NCI-H82 (cell line): ENCODE measurements at places on chromosomes 16 and 17.

- DNase-seq = no peak
These were observed 9.3 kb downstream of the ZFPM1 start for GRCh38 chr16:88462396-88462795.

DNA sequence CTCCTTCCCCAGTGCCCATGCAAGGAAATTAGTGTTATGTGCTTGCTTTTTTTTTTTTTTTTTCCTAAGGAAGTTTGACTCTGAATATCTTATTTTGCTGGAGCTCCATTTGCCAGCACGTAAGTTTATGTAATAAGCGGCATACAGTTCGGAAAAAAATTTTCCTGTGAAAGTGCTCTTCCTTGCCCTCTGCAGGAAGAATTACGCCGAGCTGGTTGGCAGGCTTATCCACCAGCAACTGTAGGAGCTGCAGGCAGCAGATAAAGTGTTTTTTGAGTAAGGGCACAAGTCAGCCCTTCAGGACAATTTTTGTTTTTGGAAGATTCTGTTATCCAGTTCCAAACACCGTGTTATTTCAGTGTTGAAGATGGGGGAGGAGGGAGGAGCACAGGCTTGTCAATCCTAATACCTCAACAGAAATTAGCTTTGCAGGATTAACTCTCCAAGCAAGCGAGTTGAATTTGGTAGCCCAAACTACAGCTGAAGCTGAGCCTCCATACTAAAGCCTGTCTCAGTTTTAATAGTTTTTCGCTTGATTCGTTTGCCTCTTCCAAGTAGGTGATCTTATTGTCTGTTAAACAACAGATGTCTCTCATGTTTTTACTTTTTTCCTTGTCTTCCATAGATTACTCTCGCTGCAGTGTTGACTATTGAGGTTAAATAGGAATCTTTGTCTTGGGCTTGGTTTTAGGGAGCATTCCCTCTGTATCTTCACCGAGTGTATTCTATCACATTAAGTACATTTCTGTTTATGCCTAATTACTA lies 1.1 kb downstream of the SPECC1 start:
- peak; percentile 83 for DNase-seq

GRCh38 chr17:83057397-83057761 lies 22.0 kb upstream of the METRNL start:
- DNase-seq = no peak

DNA sequence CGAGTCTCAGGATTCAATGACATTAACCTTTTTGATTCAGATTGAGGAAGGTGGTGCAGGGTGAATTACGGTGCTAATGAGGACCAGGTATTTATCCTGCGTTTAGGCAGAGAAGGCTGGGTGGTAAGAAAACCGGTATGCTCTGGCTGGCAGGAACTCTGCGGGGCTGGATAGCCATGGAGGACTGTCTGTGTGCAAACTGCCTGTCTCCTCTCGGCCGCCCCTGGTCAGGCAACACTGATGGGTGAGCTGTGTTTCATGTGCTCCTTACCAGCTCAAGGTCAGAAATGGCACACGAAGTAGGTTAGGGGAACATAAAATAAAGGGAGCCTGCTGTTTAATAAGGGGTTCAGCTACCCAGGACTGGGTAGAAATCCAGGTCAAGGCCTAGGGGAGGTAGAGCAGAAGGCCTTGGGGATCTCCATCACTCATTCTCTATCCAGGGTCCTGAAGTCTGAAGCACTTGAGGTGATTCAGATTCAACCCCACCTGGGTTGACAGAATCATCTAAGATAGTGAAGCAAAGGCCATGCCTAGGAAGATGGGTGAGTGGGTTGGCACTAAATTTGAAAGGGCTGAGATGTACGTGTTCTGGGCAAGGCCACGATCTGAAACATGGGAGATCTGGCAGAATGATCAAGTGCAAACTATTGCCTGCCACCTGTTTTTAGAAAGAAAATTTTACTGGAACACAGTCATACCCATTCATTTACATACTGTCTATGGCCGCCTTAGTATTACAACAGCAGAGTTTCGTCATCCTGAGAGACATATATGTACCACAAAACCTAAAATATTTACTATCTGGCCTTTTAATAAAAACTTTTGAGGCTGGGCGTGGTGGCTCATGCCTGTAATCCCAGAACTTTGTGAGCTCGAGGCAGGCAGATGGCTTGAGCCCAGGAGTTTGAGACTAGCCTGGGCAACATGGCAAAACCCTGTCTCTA lies 292.5 kb downstream of the XYLT1 start:
- no peak for DNase-seq

DNA sequence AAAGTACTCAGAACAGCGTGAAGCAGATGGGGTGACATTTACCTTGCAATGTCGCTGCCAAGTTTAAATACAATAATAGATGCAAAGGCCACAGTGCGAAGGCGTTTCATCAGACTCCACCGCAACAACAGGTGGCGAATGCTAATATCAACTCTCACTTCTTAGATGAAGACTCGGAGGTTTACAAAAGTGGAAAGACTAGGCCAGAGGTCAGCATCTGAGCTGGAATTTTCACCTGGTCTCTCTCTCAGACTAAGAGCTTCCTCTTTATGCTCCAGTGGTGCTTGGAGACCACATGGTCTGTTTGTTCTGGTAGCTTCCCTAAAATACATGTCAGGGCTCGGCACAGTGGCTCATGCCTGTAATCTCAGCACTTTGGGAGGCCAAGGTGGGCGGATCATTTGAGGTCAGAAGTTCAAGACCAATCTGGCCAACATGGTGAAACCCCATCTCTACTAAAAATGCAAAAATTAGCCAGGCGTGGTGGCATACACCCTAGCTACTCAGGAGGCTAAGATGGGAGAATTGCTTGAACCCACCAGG lies 169.1 kb downstream of the XYLT1 start:
- DNase-seq = peak; percentile 19

DNA sequence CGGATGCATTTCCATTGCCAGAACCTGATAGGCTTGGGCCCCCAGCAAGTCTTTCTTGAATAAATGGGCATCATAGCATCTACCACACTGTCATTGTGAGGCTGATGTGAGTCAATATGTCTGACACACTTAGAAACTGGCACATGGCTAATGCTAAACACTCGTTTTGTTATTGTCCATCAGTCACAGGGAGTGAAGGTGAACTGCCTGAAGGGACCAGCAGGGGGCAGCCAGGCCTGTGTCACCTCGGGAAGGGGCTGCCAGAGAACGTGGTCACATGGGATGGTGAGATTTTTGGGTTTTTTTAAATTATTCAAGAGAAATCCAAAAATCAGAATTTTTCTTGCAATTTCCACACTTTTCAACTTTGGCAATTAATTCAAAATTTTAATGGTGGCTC lies 831 bp upstream of the RCVRN start:
- DNase-seq = peak; percentile 66

GRCh38 chr17:28346746-28347246 lies 10.5 kb downstream of the POLDIP2 start:
- peak; percentile 28 for DNase-seq

DNA sequence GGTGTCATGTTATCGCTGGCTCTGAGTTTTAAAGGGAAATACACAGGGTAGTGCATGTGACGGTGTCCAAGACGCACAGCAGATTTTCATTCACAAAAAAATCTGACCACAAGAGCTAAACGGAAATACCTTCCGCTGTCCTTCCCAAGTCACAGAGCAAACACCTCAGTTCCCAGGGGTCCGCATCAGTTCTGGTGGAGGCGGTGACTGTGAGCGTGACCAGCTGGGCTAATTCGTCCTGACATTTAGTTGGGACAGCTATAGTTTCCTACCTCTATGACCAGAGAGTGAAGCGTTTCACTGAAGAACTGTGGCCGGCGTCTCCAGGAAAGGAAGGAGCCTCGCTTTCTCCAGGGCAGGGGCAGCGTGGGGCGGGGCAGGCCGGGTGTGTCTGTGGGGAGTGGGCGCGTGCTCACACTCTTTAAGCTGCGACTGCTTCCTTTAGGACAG lies 10.5 kb upstream of the FASN start:
- DNase-seq = no peak

DNA sequence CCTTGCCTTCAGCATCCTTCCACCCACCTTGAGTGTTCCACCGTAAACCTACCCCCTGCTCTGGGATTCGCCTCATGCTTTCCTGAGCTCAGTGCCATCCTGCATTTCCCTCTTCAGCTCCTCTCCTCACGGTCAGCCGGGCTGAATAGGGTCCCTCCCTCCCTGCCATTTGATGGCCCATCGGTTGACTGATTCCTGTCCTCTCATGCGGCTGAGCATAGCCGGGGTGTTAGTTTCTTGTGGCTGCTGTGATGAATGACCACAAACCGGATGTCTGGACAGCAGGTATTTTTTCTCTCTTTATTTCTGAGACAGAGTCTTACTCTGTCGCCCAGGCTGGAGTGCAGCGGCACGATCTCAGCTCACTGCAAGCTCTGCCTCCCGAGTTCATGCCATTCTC lies 44.1 kb upstream of the MGAT5B start:
- DNase-seq = no peak

GRCh38 chr16:51155199-51155607 lies 4.1 kb upstream of the SALL1 start:
- DNase-seq = no peak

GRCh38 chr17:78313735-78314648 lies 45.9 kb downstream of the SOCS3 start:
- peak; percentile 88 for DNase-seq

GRCh38 chr17:42285346-42286050 lies 2.8 kb upstream of the STAT5A start:
- DNase-seq = no peak

GRCh38 chr17:69086641-69087040 lies 25.9 kb upstream of the ABCA9 start:
- no peak for DNase-seq

DNA sequence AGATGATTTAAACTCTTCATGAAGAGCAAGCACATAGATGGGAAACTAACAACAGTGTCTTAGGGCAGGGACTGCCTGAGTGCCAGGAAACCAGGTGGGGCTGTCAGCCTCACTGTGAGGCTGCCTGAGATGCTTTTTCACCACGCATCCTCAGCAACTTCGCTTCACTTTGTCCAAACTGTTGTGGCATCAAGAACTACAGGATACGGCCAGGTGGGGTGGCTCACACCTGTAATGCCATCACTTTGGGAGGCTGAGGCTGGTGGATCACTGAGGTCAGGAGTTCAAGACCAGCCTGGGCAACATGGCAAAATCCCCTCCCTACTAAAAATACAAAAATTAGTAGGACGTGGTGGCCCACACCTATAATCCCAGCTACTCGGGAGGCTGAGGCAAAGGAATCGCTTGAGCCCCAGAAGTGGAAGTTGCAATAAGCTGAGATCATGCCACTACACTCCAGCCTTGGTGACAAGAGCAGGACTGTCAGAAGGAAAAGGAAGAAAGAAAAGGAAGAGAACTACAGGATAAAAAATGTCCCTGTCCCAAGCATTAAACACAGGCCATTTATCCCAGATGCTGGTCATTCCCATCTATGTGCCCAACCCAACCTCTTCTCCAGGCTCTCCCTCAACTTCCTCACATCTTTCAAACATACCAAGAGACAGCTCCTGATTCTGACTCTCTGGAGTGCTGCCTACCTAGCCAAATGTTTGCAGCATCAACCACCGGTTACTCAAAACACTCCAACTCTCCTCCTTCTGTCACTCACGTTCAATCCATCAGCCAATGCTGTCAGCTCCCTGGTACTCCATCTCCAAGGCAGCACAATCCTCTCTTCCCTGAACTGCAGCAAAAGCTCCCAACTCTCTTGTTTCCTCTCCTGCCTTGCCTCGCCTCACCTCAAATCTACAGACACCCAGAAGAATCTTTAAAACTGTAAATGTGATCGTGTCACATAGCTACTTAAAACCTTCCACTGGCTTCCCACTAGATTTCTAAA lies 1.6 kb downstream of the EIF4A3 start:
- DNase-seq = no peak

DNA sequence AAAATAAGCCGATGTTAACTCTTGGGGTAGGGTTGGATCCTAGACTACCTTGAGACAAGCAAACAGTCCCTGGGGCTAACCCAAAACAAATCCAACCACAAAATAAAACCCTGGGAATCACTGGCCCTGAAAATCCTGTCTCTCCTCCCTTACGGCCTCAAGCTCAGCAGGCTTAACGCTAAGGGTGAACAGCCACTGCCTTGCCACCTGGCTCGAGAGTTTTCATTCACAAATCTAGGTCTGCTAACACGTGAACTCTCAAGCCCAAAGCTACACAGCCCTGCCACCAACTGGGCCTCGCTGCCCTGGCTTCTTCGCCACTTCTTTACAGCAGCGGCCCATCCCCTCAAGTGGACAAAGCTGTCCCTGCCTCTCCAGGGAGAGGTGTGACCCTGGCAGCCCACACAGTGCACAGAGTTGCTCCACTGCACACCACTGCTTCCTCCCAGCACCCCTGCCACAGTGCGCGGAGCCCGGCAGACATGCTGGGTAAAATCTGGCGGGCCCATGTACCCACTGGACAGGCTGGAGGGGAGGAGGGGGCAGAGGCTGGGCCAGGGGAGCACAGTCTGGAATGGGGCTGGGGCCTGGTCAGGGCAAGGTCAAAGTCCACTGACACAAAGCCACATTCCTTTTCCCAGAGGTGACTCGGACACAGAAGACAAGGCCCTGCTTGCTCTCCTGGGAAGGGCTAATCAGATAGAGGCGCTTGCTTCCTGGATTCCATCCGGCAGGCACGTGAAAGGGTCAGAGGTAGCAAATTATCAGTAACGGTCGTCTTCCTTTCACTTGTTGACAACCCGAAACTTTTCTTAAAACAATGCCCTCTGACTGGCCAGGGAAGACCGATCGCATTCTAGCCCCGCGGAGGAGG lies 996 bp downstream of the PCYT2 start:
- peak; percentile 49 for DNase-seq

- no peak for DNase-seq
These were observed 27.6 kb downstream of the PRKAR1A start for GRCh38 chr17:68539548-68540467.

- no peak for DNase-seq
These were observed 6.0 kb upstream of the DCXR start for GRCh38 chr17:82043507-82043906.

DNA sequence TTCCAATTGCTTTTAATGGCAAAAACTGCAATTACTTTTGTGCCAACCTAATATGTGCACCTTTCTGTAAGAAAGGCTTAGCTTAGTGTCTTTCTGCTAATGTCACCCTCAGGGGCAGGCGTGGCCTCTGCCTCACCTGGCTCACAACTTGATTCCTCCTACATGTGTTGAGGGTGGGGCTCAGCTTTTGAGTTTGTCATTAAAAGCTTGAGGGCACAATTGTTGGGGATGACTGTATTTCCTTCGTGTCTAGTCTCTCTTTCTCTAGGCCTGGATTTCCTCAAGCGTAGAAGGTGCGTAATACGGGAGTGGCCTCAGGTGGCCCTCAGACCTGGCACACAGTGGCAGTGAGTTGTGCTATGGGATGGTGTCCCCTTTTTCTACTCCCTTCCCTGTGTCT lies 94.4 kb downstream of the CLEC16A start:
- DNase-seq = no peak

- DNase-seq = peak; percentile 52
These were observed 28.8 kb downstream of the ABCC12 start for GRCh38 chr16:48126801-48127644.
